HT1080 (cell line): ENCODE measurements at places on chromosomes 3 and 15.

DNA sequence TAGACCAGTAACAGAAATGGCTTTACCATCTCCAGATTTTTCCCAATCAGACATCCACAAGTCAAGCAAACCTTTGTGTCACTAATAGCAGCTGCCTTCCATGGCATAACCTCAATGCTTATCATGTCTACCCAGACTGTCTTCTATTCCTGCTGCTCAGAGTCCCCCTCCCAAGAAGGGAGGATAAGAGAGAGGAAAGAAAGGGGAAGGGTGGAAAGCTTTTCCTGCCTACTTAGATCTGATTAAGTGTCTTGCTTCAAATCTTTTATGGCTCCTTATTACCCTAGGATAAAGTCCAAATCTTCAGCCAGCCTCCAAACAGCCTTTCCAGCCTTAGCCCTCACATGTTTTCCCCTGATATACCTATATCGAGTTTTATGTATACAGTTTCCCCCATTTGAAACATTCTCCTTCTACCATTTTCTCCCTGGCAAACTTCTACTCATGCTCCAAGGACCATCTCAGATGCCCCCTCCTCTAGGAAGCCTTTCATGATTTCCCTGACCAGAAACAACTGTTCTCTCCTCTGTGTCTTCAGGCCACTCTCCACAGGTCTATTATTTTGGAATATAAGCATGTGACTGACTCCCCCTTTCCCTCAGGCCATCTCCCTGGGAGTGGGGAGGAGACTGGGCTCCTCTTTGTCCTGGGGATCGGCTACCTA lies 7.9 kb upstream of the SSUH2 start:
- no peak for DNase-seq

DNA sequence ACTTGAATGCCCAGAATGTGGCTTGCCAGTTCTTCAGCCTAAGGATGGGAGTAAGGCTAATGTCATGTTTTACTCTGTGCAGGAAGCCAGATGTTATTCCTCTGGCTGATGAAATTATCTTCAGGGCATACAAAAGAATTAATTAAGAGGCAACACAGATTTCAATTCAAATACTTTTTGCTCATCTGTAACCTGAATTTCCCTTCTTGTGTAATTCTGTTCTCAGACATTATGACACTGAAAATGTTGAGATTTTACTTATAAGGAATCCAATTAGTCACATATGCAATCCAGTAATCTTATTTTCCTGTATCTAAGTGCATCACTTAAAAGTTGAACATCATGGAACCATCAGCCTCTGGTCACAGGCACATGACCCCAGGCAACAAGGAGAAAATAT lies 136.5 kb downstream of the CPNE4 start:
- no peak for DNase-seq

DNA sequence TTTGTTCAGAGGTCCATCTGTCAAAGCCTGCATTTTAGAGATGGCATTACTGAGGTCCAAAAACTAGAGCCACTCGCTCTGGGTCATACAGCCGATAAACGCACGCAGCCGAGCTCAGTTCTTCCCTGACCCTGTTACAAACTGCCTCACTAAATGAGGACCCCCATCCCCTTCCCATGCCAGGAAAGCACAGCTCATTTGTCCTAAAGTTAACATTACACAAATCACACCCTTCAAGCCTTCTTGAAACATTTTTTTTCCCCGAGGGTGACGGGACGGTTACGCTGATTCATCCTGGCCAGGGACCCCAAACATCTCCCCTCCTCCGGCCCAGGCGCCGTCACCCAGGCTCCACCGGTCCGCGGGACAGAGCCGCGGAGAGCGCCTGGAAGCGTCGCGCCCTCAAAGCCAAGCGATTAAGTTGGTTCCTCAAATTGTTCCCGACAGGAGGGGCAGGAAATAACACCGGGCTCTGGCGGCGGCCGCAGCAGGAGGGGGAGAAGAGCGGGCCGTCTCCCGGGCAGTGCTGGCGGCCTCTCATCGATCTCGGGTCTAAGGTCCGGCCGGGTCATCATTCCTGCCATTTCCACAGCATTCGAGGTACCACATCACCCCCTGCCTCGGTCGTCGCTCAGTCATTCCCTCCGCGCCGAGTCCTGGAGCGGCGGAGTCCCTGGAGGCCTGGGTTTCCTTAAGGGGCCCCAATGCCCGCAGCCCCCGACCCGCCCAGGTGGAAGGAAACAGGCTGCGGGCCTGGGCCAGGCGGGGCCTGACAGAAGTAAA lies 619 bp upstream of the CMTM8 start:
- DNase-seq: no peak

DNA sequence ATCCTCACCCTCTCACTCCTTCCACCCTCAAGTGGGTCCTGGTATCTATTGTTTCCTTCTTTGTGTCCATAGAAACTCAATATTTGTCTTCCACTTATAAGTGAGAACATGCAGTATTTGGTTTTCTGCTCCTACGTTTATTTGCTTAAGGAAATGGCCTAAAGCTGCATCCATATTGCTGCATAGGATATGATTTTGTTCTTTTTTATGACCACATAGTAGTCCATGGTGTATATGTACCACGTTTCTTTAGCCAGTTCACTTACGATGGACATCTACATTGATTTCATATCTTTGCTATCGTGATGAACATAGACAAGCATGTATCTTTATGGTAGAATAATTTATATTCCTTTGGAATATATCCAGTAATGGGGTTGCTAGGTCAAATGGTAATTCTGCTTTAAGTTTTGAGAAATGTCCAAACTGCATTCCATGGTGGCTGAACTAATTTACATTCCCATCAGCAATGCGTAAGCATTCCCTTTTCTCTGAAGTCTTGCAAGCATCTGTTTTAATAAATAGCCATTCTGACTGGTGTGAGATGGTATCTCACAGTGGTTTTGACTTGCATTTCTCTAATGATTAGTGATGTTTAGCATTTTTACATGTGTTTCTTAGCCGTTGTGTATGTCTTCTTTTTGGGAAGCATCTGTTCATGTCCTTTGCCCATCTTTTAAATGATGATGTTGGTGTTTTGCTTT lies 650.2 kb downstream of the ZNF385D start:
- no peak for DNase-seq

GRCh38 chr3:14943042-14943441 lies 4.3 kb upstream of the NR2C2 start:
- DNase-seq: no peak

DNA sequence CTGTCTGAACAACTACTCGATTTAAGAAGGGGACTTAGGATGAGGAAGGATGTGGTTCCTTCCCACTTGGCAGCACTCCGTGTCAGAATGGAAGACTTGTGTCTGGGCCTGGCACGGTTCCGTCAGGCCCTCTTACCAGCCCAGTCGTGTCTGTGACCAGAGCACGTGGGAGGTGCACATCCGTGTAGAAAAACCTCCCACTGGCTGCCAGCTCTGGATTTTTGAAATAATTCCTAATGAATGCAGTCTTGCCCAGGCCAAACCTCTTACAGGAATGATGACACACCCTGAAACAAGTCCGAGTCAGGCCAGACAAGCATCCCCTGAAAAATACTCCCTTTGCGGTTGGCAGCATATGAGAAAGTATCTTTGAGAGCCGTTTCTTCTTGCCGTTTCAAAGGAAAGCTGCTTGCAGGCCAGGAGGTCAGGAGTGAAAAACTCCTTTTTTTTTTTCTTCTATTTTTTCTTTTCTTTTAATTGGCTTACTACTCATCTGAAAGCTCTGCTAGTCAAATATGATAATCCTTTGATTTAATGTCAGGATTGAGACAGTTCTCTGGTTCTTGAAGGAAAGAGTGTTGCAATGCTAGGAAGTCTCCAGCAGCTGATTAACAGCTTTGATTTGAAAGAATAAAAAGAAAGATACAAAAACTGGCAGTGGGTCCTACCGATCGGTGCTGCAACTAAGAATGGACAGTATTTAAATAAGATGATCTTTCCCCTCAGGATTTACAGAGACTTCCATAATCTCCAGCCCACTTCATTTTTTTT lies 19.8 kb downstream of the IL1RAP start:
- DNase-seq: peak; percentile 98

DNA sequence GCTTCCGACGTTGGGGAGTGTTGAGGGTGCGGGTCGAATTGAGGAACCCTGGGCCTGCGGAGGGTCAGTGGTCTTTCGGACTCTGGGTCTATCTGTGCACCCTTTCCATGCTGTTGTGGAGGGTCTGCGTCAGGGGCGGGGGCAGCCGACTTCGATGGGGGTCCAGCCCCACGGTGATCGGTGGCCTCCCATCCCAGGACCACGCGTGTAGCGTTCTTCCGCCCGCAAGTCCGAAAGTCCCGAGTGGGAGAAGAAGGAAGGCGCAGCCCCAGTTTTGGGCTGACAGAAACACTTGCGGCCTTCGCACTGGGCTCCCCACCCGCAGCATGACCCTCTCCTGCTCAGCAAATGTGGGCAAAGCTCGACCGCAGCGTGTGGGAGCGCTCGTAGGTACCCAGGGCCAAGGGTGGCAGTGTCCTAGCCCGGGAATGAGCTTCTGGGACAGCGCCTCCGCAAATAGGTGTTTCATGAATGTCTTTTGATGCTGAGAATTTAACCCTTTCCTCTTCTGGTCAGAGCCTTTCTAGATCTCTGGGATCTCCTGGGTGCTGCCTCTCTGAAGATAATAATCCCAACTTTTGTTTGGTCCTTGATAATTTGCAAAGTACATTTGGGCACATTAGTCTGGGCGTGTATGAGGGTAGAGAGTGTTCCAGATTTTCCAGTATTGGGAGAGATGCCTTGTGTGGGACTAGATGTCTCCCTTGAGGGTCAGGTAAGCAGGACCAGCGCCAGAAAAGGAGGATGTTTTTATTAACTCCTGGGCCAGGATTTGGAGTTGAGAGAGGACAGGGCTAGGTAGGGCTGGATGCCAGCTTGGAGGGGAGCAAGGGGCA lies 2.3 kb upstream of the DLL4 start:
- no peak for DNase-seq

- no peak for DNase-seq
Observed at GRCh38 chr3:9101286-9101685, 138.0 kb upstream of the RAD18 start.

- DNase-seq: no peak
Observed at GRCh38 chr15:72540606-72541237, 66.6 kb downstream of the ARIH1 start.

- no peak for DNase-seq
Observed at GRCh38 chr3:193794002-193794881, 201.2 kb downstream of the OPA1 start.

GRCh38 chr15:48170981-48171380 lies 7.1 kb downstream of the MYEF2 start:
- DNase-seq: no peak

DNA sequence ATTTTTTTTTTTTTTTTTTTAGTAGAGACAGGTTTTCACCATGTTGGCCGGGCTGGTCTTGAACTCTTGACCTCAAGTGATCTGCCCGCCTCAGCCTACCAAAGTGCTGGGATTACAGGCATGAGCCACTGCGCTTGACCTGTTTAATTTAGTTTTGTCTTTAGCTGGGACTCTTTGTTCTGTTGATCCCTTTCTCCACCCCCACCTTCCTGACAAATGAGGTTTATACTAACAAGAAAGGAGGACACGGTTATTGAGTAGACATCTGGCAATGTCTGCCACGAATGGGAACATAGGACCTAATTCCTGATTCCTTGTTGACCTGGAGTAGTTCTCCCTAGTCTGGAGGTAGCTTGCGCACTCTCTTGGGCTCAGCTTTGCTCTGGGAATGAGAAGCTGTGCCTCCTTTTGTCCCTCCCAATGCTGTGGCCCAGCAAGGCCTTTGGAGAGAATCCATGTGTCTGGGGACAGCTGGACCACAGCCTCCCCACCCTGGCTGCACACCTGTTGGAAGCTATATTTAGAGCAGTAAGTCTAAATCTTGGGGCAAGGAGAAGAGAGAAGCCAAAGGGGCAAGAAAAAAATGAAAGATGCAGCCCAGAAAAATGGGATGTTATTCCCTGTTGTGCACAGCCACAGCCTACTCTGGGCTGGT lies 53.2 kb upstream of the ADPGK start:
- no peak for DNase-seq

DNA sequence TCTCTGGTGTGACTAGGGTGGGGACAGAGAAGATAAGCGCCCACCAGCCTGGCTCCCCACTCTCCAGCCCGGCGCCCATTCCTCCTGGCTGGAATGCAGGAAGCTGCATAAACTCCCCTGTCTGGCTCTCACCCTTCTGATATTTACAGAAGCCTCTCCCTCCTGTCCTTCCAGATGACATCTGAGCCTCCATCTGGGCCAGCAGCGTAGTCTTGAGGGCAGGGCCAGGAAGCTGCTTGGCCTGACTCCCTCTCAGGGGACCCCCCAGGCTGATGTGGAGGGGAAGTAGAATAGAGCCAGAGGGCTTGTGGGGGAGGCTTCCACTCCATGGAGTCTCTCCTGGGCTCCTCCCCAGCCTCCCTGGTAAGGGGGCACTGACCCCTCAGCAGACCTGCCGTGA lies 49.9 kb downstream of the LINGO1 start:
- DNase-seq: no peak

GRCh38 chr3:141900343-141900742 lies 23.9 kb downstream of the ATP1B3 start:
- DNase-seq: no peak

DNA sequence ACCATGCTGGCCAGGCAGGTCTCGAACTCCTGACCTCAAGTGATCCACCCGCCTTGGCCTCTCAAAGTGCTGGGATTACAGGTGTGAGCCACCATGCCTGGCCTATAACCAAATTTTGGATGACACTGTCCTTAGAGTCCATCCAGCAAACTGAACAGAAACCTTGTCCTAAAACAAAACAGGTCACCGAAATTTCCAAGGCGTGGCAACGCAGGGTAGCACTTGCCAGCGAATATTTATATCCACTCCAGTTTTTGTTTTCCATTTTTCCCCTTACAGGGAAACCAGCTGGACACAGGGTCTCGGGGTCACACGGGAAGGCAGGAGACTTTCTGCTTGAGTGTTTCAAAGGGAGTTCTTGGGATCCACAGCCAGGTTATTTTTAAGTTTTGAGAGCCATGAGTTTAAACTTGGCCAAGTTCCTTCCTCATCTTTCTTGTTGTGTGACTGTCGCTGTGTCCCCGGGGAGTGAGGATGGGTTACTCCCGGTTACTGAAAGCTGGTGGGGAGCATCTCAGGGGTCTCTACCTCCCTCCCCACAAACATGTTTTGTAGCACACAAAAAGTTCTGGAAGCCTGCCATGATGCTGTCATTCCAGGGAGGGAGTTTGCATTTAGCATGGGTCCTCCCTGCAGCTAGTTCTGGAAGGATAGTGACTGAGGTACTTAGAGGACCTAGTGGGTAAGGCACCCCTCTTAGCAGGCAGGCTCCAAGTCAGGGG lies 12.6 kb downstream of the LIMD1 start:
- DNase-seq: no peak

DNA sequence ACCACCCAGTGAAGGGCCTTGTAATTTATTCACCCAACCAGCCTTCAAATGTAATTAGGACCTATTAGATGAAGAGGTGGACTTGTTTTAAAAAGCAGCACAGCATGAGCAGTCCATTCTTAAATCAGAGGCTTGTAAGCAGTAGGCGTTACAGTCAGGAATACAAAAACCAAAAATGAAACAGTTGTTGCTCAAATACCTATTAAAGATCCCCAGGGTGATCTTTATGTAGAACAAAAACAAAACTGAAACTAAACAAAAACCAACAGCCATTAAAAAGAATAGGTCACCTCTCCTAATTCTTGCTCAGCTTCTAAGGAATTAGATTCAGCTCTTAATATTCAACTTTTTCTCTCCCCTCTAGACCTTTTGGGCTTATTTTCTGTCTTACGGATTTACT lies 104.9 kb upstream of the ST8SIA2 start:
- no peak for DNase-seq
